ENCODE measurements at places on chromosomes 11 and 22.
A peak's percentile ranks its signal among the peaks of the same experiment; 100 is the strongest.

- no peak for DNase-seq
Measured at GRCh38 chr22:42314709-42315391, 44.4 kb upstream of the TCF20 start.

DNA sequence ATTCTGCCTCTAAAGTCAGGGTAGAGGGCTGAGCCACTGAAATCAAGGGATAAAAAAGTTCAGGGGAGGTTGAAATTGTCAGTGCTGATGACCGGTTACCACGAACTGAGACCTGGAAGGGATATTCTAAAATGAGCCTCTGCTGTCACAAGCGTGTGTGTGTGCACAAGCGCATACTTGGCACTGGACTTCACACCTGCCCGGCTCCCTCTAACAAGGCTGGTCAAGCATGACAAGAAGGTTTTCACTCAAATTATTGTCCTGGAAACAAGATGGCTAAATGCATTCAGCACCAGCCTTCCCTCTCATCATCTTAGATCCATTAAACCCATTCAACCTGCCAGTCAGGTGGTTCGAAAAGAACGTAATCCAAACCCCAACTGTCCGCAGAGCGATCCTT is 54.8 kb upstream of the CECR2 start:
- DNase-seq: no peak

DNA sequence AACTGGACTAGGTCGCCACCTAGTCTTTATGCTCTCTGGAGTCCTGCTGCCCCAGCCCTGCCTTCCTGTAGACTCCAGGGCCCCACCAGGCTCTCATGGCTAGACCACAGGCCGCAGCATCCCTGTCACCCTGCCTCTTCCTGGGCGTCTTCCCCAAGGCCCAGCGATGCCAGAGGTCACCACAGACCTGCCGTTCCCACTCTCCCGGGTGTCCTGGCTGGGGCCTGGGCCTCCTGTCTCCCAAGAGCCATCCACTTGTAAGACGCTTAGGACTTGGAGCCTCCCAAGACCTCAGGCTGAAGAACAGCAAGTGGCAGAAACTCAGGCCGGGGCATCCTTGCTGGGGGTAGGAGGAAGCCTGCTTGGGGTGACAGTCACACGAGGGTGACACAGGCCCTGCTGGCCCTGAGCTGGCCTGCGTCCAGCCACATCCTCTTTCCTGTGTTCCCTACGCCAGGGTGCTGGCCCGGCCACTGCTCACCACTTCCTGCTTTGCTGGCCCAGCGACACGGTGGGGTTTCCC is 2.0 kb upstream of the TCIRG1 start:
- no peak for DNase-seq

DNA sequence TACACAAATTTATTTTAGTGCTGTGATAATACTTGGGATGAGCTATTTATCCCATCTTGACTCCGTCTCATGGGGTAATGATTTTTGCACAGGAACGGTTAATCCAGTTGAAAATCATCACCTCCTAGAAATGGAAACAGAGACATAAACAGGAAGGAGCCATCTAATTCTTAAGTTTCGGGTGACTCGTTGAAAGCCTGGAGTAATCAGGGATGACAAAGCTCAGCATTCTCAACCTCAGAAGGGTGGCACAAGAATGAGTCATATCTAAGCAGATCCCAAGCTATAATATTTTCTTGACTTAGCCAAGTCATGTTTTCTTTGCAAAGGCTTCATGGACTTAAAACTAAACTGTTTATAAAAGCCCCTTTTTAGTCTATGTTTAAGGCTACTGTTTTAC is 280.8 kb upstream of the CCDC90B start:
- DNase-seq: no peak

- peak; percentile 89 for DNase-seq
Measured at GRCh38 chr11:9757809-9758636, 94.1 kb downstream of the SWAP70 start.

DNA sequence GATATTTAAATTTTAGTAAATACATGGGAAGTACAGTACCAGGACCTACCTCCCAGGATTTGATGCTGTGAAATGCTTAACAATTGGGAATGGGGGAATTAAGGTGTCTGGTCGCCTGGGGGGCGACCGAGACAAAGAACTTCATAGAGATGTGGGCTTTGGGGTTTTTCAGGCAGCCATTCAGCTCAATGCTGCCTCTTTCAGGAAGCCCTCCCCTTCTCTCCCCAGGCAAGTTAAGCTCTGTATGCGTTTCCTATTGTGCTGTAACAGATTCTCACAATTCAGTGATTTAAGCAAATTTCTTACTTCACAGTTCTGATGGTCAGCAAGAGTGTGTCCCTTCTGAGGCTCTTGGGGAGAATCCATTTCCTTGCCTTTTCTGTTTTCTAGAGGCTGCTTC is 53.8 kb downstream of the KIAA1671 start:
- DNase-seq: no peak

- DNase-seq: no peak
Measured at GRCh38 chr11:32343325-32344008, 91.9 kb downstream of the WT1 start.

DNA sequence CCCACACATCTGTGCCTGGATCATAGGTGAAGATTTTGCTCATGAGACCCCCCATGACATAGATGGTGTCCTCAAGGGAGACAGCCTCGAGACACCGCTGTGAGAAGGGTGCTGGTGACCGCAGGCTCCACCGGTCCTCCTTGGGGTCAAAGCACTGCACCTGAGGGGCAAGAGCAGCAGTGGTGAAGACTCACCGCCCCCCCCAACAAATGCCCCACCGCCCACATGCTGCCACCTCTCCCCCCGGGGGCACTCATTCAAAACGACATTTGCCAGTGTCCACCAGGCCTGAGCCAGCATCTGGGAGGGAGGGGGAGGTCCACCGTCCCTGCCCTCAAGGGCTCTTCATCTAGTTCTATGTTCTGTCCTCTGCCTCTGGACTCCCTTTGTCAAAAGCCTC is 9.3 kb downstream of the KLHL35 start:
- no peak for DNase-seq

GRCh38 chr11:64234647-64235379 is 429 bp downstream of the VEGFB start:
- no peak for DNase-seq

Measured in brain (organoid and tissue), 16 donors.